D341Med (cell line): ENCODE measurements at places on chromosomes 2 and 18.

GRCh38 chr2:241804326-241805229 lies 4.4 kb upstream of the NEU4 start:
- peak; percentile 41 for DNase-seq

DNA sequence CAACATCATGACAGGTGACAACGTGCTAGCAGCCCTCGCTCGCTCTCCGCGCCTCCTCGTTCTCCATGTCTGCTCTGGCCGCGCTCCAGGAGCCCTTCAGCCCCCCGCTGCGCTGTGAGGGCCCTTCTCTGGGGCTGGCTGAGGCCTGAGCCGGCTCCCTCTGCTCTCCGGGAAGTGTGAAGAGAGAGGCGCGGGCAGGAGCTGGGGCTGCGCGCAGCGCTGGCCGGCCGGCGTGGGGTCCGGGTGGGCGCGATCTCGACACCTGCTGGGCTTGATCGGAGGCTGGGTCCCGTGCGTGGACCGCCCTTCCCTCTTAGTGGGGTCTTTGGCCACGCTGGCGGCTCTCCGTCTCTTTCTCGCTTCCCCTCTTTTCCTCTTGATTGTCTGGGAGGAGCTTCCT lies 195.5 kb downstream of the ANKRD30BL start:
- peak; percentile 2 for DNase-seq

- DNase-seq, result no peak
These were observed 219.2 kb downstream of the FHOD3 start for GRCh38 chr18:36516726-36517125.

DNA sequence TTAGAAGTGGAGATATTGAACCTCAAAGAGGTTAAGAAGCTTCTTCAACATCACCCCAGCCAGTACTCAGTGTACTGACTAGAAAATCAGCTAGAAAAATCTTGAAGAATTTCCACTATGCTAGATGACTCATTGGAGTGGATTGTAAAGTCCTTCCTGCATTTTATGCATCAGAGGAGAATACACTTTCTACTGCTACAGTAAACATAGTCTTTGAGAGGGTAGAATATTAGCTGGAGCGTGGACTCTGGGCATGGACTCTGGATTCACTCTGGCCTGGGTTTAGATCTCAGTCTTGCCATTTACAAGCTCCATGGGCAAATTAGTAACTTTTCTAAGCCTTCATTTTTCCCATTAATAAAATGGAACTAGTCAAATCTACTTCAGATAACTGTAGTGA lies 215.9 kb downstream of the IRS1 start:
- no peak for DNase-seq

DNA sequence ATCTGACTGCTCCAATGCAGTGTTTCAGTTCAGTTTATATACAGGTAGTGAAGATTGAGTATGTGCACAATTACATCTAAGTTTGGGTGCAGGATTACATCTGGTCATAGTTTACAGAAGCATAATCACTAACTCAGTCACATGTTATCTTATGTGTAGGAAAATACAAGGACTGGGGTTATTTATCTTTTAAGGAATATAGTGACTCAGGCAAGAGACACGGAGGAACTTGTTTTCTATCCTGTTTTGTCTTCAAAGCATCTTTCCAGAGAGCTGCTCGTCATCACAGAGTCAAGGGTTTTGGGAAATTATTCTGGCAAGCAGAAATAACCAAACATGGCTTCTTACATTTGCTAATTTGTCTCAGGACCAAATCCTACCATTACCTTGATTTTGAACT lies 1371.5 kb upstream of the TMEFF2 start:
- DNase-seq, result no peak

GRCh38 chr2:210913461-210913860 lies 357.1 kb downstream of the CPS1 start:
- DNase-seq, result no peak

DNA sequence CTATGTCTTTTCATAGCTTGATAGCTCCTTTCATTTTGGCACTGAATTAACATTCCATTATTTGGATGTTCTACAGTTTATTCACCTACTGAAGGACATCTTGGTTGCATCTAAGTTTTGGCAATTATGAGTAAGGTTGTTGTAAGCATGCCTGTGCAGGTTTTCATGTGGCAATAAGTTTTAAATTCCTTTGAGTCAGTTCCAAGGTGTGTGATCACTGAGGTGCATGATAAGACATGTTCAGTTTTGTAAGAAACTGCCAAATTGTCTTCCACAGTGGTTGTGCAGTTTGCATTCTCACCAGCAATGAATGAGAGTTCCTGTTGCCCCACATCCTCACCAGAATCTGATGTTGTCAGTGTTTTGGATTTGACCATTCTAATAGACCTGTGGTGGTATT lies 24.2 kb downstream of the XDH start:
- no peak for DNase-seq

GRCh38 chr2:135954020-135954601 lies 31.3 kb downstream of the DARS1 start:
- DNase-seq, result no peak

- no peak for DNase-seq
These were observed 87.9 kb downstream of the BCL2L11 start for GRCh38 chr2:111208639-111209038.

DNA sequence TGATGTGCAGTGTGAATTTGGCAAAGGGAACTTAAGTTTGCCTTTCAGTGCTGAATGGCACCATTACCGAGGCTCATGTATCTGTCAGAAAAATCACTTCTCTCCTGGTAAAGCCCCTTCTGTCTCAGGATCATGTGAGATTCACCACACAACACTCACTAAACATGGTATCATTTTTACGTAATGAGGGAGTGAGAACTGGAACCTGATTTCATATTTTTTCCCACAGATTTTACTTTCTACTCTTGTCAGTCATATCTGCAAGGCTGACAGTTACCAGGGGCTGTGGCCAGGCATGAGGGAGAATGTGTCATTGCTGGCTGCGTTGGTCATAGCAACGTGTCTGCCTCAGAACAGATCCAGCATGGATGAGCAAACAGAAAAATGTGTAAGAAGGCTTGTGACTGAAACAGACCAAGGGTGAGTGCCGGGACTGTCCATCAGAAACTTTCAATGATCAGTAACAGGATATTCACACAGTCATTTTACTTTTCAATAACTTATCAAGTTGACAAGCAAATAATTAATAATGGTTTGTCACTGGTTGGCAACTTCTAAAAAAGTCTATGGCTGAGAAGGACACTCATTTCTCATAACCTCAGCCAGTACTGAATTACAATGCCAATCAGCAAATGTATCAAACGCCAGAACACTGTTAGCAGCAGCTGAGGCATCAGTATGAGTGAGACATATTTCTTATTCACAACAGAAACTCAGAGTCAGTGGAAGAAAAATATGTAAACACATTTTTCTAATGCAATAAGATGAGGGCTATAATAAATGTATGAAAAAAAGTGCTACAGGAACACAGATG lies 100.5 kb downstream of the CDC42EP3 start:
- DNase-seq, result no peak

DNA sequence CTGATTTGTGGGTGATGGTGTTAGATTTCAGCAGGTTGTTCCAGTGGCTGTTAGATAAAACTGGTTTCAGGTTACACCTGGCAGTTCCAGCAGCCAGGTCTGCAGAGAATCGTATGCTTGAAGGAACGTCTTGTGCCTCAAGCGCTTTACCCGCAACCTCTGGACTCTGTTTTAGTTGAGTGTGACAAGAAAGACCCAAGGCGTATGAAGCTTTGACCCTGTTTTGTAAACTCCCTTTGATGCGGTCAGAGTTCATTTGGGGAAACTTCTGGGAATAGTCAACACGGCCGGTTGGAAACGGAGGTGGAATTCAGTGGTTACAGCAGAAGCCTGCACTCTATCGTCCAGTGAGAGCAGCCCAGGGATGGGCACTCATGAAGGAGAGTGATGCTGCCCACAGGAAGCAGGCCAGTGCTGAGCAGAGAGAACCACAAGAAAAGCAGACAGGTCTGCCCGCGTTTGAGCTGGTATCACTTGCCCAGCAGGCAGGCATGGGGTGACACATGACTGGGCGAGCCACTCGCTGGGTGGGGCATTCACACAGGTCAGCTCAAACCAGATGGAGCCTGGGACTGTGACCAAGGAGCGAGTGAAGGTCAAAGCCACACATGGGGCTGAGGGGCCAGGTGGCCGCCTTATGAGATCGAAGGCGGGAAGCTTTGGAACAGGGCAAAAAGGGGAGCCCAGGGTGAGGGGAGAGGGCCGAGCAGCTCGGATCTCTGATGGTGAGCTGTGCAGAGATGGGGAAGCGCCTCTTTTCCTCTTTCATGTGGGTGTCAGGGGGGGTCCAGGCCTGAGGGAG lies 99.6 kb upstream of the MBOAT2 start:
- no peak for DNase-seq

DNA sequence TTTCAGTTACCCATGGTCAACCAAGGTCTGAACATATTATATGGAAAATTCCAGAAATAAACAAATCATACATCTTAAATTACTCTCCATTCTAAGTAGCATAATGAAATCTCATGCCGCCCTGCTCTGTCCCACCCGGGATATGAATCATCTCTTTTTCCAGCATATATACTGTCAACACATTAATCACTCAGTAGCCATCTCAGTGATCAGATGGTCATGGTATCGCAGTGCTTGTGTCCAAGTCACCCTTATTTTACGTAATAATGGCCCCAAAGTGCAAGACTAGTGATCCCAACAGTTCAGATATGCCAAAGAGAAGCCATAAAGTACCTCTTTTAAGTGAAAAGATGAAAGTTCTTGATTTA lies 43.8 kb downstream of the OSBPL6 start:
- no peak for DNase-seq
